ENCODE measurements at places on chromosomes 7 and 10.

- DNase-seq: peak; percentile 68
These were observed 2.5 kb downstream of the LFNG start for GRCh38 chr7:2521952-2522591.

DNA sequence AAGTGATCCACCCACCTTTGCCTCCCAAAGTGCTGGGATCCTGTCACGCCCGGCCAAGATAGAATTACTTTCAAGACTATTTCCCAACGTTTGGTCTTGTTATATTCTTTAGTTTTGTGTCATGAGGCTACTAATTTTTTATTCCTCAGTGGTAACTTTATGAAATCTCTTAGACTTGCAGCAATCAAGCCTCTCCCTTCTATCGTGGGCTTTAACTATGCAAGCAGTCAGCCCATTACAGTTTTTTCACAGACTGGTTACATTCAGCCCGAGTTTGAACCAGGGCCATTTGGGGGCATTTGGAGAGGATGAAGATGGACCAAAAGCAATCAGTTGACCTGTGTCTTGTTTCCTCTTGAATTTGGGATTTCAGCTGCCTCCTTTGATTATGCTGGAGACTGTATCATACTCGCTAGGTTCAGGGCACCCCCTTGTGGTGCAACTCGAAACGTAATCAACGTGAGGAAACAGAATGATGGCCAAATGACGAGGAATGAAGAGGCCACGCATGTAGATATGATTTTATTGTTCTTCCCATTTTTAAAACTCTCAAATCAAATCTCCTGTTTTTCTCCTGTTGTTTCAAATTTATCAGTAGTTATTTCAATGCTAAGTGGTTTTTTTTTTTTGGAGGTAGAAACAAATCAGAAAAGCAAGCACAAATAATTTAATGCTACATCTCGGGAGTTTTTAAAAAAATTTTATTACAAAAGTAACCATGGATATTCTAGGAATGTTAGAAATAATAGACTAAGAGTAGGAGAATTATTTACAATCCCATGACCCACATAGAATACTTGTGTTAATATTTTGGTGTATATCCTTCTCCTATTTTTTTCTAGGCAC is 151.6 kb downstream of the KIAA1217 start:
- no peak for DNase-seq

- DNase-seq: no peak
These were observed 694.5 kb downstream of the LRMDA start for GRCh38 chr10:76125900-76126299.

DNA sequence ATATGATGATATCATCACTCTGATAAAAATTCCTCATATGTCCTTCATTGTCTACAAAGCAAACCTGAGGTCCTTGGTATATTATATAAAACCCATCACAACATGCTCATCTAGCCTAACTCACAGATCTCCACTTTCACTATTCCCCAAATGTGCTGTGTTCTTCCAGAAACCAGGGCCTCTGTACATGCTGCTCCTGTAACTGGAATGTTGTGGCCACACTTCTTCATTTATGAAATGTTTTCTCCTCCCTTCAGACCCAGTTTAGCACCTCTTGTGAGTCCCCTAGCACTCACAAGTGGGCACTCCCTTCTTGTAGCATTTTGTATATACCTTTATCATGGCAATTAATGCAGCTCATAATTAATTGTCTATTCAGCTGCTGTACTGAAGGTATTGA is 61.9 kb downstream of the AASS start:
- DNase-seq: no peak

DNA sequence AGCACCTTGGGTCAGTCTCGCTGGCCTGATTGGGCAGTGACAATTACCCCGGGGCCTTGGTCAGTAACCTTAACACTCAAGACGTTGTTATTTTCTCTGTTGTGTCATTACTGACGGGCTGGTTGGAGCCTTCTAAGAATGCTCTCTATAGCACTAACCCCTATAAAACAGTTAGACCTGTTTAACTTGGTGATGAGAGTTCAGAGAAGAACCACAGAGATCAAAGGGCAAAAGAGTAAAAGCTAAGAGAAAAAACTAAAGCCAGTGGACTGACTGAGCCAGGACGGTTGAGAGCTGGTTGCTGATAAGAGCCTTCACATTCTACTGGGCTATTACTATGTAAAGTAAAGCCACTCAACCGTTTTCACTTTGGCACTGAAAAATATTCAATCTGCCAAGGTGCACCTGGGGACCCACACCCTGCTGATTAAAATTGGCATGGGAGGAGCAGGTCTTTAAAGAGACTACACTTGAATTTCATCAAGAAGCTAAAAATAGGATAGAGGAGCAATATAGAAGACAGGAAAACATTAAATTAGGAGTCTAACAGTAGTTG is 13.6 kb upstream of the ITGB1 start:
- no peak for DNase-seq

DNA sequence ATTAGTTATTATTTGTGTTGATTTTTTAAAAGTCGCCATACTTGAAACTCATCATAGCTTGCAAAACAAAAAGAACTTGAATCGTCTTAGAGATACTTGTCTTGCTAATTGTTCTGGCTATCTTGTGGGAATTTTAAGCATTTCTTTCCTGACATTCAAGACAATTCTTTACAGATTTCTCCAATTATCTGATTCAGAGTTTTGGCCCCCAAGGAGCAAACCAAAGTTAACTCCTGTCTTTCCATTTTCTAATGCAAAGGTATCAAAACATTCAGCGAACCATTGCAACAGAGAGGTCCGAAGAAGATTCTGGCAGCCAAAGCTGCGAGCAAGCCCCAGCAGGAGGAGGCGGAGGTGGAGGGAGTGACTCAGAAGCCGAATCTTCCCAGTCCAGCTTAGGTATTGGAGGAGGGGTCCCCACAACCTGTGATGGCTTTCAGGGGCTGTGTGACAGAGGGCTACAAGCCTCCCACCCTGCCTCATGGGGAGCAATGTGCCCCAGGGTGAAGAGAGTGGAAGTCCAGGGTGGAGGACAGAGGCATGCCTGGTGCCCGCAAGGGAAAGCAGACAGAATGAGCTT is 119.4 kb upstream of the STK17A start:
- no peak for DNase-seq

- DNase-seq: no peak
These were observed 86.9 kb upstream of the PITRM1 start for GRCh38 chr10:3259499-3259898.

DNA sequence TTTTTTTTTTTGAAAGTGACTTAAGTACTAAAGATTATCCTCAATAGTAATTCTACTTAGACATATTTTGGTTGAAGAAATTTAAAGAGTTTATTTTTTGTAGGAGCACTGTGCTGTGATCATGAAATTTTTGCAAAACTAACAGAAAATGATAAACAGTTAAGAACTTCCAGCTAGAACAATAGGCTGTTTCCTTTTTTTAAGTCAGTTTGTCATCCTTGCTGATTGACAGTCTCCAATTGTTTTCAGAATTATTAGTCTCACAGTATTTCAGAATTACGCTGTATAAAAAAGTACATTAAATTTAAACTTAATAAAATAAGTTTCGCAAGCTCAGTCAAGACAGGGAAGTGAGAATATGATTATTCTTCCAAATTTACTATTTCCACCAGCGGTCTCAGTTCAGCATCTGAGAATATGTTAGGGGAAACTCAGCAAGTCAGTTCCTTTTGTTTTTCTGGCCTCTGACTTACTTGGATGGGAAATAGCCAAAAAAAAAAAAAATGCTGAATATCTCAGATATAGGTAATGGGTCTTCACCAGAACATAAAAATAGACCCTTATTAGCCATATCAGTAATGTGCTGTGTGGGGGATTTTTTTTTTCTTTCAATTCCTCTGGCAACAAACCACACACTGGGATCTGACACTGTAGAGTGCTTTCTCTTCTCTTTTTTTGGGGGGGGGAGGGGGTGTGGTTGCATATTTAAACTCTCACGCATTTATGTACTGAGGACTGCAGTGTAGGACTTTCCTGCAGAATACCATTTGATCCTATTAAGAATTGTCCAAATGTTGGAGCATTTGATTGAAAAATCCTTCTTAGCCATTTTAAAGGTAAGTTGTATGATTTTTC is at the start of gene CD36:
Gene CD36 (plus strand): TSS at position 732 of the 855 bp plus-strand sequence. CDS start 8,099 bp downstream, outside the sequence.
- DNase-seq: no peak

GRCh38 chr7:64877714-64878610 is 25.1 kb upstream of the ZNF273 start:
- DNase-seq: no peak

DNA sequence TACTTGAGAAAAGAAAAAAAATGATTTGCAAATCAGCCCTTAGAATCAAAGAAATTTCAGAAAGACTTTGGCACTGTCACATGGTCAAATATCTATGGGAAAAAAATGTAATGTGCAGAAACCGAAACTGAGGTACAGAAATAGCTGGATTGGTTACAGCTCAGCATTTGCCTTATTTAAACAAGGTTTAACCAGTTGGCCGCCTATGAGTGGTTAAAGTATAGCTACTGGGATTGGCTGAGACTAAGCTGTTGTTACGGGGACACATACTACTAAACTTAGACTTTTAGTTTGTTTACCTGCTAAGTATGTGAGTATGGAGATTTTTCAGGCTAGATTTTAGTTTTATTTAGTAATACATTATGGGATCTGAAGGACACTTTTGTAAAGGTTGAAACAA is 38.6 kb downstream of the SFTPD start:
- DNase-seq: no peak

Measured in effector memory CD4-positive, alpha-beta T cell (primary cell).